ENCODE measurements at places on chromosomes 7 and 10.
A peak's percentile ranks its signal among the peaks of the same experiment; 100 is the strongest.

DNA sequence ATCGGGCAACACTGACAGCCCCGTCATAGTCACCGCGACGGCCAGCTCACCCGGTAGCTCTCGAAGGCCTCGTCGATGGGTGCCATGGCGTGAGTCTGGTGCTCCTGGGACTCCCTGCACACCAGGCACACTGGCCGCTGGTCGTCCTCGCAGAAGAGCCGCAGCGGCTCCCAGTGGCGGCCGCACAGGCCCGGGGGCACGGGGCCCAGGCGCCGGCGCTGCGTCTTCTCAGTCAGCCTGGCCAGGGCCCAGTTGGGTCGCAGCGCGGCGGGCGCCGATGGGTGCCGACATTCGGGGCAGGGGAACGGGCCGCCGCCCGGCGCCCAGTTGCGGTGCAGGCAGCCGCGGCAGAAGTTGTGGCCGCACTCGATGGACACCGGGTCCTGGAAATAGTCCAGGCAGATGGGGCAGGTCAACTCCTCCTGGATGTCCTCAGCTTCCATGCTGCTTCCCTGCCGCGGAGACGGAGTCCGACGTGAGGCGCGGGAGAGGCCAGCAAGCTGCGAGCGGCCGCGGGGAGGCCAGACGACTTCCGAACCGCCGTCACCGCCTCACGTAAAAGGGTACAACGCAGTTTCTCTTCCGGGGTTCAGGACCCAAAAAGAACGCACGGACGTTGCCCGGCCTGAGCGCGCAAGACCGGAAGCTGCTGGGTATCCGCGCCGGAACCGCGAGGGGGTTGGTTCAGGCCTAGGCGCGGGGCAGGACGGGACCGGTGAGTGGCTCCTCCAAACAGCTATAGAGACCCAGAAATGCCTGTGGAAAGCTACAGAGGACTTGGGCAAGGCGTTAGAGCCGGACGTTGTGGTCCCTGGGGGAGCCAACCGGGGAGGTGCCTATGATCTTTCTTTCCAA, at the start of gene TRIM4:
TRIM4 (minus strand) TSS at position 572 of the 855 bp plus-strand sequence; CDS start at position 443, 129 bp downstream.
- peak; percentile 92 for DNase-seq

DNA sequence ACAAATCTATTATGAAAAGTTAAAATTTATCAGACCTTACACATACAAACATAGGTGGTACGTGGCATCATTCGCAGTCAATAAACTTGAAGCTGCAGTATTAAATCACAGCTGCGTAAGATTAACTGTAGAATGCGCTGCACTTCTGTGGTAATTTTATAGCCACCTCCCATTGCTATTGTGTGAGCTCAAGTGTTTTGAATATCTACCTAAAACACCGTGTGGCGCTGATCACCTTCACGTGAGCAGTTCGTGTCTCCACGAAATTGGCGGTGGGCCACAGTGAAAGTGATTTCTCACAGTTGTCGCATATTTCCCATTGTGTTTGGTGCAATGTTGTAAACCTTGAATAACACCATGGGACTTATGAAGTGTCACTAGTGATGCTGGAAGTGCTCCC, 102.8 kb downstream of the PLPP4 start:
- no peak for DNase-seq

- peak; percentile 92 for DNase-seq
Measured at GRCh38 chr10:31242902-31243301, 76.1 kb upstream of the ZEB1 start.

- peak; percentile 20 for DNase-seq
Measured at GRCh38 chr7:111529507-111530355, 32.6 kb downstream of the IMMP2L start.

DNA sequence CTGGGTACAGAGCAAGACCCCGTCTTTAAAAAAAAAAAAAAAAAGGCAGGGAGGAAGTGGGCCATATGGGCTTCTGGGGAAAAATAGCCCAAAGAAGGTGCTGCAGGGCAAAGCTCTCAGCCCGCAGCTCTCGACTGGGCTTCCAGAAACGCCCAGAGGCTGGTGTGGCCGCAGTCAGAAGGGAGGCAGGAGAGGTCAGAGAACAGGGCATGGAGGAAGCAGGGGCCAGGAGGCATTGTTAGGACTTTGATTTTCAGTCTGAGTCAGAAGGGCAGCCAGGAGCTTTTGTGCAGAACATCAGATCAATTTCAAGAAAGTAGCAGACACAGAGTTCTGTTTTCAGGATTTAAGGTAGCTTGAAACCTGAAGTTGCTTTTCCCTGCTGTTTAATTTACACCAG, 35.3 kb upstream of the CYTH3 start:
- peak; percentile 59 for DNase-seq

DNA sequence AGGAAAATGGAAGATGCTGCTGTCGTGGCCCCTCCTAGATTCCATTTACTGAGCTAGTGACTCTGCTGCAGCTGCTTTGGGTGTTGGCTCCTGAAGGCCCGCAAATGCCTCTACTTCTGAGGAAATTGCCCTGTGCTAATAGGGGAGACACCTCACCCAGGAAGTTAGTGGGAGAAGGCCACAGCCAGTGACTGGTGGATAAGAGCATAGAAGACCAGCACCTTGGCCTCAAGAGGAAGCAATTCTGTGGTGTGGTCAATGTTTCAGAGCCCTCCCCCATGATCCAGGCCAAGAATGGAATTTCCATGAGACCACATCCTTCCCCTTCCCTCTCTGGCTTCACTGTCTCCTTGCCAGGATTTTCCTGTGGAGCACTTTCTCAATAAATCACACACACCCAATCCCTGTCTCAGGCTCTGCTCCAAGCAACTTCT, 25.0 kb upstream of the FZD1 start:
- DNase-seq: peak; percentile 90

Data from M059J (cell line).